Activated T-cell treated with anti-CD3 and anti-CD28 coated beads, Interleukin-2, amount 50 U/mL, for 72 hours (primary cell): ENCODE measurements at places on chromosomes 6 and 20.

DNA sequence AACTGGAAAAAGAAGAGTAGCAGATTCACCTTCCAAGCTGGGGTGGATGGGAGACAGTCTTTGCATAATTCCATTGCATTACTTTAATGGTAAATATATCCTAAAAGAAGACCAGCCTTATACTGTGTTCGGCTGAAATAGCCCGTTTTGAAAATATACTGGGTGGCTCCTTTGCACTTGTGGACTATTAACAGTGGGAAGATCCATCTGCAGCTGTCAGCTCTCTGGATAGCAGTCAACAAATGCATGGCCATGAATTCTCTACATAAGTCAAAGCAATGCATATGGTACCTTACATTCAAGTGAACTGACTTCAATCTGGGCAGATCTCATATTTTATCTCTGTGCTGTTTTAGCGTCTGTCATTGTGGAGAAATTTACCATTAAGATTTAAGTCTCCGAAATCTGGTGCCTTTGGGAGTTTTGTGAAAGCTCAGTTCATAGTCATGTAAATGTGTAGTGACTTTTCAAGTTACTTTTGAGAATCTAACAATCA is 400.6 kb upstream of the RNF217 start:
- no peak for DNase-seq

GRCh38 chr6:37550191-37550831 is 50.6 kb upstream of the CCDC167 start:
- DNase-seq = no peak

DNA sequence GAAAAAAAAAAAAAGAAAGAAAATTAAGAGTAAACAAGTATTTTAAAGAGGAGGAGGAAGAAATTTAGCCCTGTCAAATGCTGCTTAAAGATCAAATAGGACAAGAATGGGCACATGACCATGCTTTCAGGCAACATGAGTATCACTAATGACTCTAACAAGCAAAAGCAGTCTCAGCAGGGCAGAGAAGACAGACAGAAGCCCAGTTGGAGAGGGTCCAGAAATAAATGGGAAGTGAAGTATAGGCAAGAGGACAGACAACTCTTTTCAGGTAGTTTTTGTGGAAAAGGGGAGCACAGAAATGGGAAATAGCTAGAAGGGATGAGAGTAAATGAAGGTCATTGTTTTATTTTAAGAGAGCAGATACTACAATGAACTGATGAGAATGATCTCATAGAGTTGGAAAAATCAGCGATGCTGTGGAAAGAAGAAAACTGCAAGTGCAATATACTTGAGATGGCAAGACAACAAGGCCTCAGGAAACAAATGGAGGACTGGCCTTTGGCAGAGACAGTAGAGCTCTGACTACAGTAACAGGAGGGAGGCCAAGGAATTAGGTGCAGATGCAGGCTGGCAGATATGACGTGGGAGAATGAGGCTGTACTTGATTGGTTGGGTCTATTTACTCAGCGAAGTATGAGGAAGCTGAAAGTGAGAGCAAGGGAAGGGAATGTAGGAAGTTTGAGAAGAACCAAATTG is 40.3 kb downstream of the KIF6 start:
- DNase-seq = no peak

GRCh38 chr20:48772183-48772976 is 55.4 kb downstream of the PREX1 start:
- no peak for DNase-seq

GRCh38 chr6:132567566-132567965 is 2.6 kb upstream of the TAAR6 start:
- no peak for DNase-seq

GRCh38 chr6:133886104-133886775 is 2.7 kb upstream of the TCF21 start:
- no peak for DNase-seq

DNA sequence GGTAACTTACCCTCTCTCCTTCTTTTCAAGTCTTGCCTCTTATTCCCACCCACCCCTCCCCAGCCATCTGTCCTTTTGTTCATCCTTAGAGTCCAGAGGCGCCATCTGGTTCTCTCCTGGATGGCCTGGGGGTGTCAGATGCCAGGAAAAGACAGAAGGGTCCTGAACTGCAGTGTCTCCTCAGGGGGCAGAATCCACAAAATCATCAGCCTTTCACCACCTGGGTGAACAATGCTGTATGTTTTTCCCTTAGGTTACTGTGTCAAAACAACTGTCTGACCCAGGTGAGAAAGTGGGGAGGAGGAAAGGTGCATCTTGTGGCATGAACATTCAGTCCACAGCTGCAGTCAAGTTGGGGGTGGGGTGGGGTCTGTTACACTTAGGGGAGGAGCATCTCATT is 47.9 kb upstream of the FYN start:
- DNase-seq = no peak

GRCh38 chr6:126056355-126057004 is 70.1 kb downstream of the TRMT11 start:
- DNase-seq = no peak

GRCh38 chr6:148827416-148828045 is 80.7 kb downstream of the UST start:
- no peak for DNase-seq

DNA sequence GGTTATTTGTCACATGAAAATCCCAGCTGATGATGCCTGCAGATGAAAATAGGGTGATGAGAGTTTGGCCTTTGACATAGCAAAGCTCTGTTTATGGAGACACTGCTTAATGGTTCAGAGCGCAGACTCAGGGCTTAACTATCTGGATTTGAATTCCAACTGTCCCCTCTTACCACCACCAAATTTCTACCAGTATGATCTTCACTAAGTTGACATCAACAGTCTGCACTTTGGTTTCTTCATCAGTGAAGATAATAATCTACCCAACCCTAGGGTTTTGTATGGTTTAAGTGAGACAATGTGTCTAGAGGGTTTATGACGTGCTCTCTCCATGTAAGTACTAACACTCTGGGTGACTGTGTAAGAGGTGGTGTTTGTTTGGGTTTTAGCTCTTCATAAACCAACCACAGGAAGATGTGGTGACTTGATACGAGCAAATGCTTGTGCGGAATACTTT is 151.4 kb upstream of the TNFAIP3 start:
- DNase-seq = peak; percentile 39

DNA sequence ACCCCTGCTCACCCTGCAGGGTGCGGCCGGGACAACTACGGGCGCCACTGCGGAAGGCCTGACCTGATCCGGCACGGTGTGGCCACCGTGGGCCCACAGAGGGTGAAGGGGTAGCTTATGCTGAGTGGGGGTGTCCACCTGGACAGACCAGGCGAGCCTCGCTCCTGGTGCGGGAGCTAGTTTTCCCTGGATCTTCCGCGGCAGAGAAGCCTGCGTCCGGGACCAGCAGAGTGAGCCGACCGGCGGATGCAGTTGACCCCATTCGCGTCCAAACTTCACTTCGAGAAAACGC is 38.2 kb downstream of the NCR2 start:
- no peak for DNase-seq

- DNase-seq = no peak
Measured at GRCh38 chr20:40144581-40144980, 544.5 kb downstream of the MAFB start.

- peak; percentile 64 for DNase-seq
Measured at GRCh38 chr6:85449388-85449817, 480 bp upstream of the NT5E start.

DNA sequence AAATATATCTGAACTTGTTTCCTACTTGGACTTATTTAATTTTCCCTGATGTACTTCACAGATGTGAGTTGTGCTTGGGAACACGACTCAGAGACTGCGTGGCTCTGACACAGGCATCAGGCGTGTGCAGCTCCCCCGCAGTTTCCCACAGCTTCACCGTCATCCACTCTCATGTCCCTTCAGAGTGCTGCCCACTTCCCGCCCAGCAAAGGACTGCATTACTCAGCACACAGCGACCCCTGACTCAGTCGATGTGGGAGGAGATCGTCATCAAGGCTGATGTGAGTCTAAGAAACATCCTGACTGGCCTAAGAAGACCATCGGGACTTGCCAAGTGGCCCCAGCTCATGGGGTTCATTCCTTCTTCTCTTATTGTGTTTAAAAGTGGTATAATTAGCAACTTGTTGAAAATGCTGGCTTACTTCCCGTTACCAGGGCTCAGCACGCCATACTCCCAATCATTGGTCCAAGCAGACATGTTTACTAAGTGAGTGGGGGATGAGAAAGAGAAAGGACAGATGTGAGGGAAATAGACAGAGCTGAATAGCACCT is 539.4 kb upstream of the JARID2 start:
- DNase-seq = peak; percentile 89

GRCh38 chr6:53645859-53646258 is 19.7 kb downstream of the KLHL31 start:
- no peak for DNase-seq

DNA sequence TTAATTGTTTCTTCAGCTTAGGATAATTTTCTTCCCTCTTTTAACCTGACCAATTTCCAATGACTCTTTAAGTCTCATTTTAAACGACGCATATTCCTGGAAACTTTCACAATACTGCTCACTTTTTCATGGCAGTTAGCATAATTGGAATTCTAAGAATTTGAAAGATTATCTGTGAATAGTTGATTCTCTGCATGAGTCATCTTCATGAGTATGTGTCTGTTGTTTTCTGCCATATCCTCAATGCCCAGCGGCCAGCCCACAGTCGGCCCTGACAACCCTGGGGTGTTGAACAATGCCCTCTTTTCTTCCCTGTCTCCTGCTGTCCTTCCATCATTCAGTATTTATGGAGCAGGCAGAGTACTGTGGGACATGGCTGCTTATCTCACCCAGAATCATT is 554.2 kb downstream of the CDH26 start:
- DNase-seq = no peak

DNA sequence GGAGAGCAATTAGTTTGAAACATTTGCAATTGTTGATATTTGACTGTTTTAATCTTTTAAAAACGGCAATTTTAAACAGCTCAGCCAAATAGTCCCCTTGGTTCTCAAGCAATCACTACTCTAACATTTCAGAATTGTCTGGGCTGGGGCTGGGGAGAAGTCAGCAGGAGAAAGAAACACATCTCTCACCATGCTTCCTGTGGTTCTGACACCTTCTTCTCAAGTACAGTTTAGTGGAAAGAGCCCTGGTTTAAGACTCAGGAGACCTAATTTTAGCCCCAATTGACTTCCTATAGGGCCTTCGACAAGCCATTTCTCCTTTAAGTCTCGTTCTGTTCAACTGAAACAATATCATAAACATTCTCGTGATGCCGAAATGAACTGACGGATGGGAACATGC is 168.4 kb upstream of the CDYL start:
- DNase-seq = no peak

DNA sequence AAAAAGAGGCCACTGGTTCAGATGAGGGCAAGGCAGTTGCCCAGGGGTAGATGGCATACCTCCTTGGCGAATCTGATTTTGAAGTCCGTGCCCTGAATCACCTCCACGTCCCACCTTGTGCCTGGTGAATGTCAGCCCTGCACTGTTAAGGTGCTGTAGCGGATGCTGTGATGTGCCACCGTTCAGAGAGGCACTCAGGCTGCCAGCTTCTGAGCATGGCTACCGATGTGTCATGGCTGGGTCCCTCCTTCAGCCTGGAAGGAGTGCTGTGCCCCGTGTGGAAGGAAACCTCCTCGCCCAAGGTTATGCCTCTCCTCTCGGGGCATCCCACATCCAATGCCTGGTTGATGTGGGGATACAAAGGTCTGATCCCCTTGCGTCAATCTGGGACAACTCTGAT is 43.6 kb downstream of the UST start:
- DNase-seq = no peak

DNA sequence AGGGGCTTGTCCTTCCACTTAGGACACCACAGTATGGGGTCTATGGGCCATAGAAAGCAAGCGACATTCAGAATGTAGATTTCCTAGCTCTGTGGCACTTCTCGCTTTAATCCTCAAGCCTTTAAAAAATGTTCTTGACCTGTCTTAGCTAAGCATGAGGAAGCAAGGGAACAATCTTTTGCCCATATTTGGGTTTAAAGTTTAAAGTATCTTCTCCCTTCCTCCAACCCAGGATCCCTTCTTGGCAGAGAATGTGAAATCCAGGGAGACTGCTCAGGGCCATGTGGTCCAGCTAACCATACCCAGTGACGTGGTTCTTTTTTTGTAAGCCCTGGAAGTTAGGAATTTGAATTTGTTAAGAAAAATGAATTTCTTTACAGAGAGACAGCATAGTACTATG is 289.9 kb downstream of the BTBD9 start:
- DNase-seq = no peak

- no peak for DNase-seq
Measured at GRCh38 chr6:4640139-4640538, 136.1 kb upstream of the CDYL start.

- no peak for DNase-seq
Measured at GRCh38 chr20:3199976-3200755, 4.3 kb downstream of the DDRGK1 start.

DNA sequence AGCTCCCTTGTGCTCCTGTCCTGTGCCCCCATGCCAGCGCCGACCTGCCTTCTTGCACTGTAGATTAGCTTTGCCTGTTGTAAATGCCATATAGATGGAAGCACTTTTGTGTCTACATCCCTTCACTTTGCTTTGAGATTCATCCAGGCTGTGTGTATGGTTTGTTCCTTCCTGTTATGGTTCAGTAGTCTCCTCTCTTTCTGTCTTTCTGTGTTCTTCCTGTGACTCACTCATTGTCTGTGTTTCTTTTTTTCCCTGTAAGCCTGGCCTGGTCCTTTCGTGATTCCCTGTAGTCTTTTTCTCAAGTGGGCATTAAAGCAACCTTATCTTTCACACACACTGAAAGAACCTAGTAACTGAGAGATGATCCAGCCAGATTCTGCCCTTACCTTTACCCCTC is 66.6 kb downstream of the JARID2 start:
- DNase-seq = no peak

DNA sequence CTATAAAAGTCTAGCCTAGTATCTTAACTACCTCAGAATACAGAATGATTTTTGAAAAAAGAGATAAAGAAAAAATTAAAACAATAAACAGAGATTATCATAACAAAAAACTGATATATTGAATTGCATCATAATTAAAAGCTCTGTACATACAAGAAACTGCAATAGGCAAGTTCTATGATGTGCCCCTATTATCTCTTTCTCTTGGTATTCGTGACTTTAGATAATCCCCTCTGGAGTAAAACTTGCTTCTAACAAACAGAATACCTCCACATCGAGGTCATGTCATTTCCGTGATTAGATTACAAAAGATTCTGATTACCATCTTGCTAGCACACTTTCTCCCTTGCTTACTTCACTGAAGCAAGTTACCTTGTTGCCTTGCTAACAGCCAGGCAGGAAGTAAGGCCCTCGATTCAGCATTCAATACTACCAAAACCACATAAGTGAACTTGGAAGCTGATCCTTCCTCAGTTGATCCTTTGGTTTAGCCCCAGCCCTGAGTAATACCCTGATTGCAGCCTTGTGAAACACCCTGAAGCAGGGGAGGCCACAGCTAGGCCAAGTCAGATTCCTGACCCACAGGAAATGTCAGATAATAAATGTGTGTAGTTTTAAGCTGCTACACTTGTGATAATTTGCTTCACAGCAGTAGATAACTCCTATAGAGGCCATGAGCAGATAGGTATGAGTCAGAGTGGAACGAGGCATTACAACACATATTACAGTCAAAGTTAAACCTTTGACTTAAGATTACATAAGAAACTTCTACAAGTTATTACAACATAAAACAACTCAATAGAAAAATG is 53.7 kb upstream of the TMX4 start:
- no peak for DNase-seq

- no peak for DNase-seq
Measured at GRCh38 chr6:82072751-82073150, 174.8 kb downstream of the IBTK start.

GRCh38 chr6:8337147-8337546 is 98.2 kb downstream of the SLC35B3 start:
- no peak for DNase-seq

GRCh38 chr6:68343901-68344300 is 291.2 kb upstream of the ADGRB3 start:
- peak; percentile 1 for DNase-seq
